HTR-8/SVneo (cell line): ENCODE measurements at places on chromosomes 1 and 21.

- DNase-seq: no peak
Measured at GRCh38 chr1:232471250-232471649, 158.7 kb downstream of the SIPA1L2 start.

DNA sequence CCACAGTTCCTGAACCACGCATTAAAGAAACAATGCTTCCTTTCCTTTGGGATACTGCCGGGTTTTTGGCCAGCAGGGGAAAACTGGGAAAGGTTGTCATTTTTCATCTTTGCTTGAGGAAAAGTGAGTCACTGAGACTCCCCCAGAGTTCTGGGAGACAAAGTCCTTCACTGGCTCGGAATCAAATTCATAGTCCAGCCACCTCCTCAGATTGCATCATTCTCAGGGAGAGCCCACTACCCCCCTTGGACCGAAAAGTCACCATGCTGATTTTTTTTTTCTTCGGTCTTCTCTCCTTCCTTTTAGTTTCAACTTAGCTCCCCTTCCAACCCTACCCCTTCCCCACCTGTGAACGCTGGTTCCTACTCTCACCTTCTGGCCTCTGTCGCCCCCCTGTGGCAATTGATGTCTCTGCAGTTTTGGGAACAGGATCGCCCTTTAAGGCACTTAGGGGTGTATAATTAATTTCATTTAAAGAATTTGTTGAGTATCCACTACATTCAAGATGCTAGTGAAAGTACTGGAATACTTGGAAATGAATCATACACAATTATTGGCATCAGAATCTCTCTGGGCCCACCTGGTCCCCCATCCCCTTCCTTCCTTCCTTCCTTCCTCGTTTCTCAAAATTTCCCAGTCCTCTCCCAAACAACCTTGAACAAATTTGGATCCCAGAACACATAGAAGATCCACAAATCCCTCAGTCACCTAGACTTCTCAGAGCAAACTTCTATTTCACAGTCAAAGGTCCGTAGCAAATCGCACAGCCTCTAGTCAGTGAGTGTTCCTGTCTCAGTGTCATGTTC is 6.9 kb downstream of the ACKR1 start:
- peak; percentile 24 for DNase-seq

DNA sequence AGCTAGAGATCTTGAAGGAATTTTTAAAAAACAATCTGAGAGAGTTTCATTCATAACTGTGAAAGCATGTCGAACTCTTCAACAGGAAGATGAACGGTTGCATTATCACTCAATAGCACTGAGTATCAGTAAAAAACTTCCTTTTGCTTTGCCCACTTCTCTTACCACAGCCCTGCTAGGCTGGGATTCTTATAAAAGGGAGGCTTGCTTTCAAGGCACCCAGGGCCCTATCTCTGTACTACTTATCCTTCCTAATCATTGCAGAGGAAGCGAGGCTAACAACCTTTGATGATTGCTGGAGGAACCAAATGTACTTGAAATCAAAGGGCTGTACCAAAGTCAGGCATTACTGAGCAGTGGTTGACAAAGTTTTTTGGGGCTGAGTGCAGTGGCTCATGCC is 71.2 kb downstream of the SNRPE start:
- DNase-seq: no peak

DNA sequence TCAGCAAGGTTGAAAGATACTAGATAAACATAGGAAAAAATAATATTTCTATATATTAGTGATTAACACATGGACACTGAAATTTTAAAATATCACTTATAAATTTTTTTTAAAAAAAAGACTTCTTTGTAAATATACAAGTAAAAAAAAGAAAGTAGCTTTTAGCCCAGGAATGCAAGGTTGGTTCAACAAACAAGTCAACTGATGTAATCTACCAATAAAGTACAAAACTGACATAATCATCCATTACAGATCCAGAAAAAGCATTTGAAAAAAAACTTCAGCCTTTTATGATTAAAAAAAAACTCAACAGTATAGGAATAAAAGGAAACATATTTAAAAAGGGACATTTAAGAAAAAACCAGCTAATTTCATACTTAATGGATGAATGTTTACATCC is 48.4 kb downstream of the TRMT1L start:
- no peak for DNase-seq

DNA sequence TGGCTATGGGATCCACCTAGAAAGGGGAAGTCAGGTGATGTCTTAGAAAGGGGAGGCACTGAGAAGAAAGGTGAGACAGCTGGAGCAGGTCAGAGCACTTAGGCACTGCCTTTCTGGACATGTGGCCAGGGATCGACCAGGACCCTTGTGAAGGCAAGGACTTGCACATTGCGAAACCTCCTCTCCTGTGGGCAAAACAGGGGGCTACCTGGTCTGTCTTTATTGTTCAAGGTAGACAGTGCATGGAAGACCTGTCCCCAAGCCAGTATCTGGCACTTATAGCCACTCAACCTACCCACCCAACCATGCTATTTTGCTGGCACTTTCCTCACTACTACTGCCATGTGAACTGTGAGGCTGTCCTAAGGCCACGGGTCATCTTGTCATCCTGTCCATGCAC is 67.2 kb downstream of the NAV1 start:
- no peak for DNase-seq

GRCh38 chr1:165949335-165950130 is 122.1 kb downstream of the UCK2 start:
- no peak for DNase-seq

GRCh38 chr1:165014753-165015152 is 341.8 kb downstream of the LMX1A start:
- DNase-seq: no peak

GRCh38 chr1:182275271-182275670 is 116.3 kb downstream of the GLUL start:
- DNase-seq: no peak

DNA sequence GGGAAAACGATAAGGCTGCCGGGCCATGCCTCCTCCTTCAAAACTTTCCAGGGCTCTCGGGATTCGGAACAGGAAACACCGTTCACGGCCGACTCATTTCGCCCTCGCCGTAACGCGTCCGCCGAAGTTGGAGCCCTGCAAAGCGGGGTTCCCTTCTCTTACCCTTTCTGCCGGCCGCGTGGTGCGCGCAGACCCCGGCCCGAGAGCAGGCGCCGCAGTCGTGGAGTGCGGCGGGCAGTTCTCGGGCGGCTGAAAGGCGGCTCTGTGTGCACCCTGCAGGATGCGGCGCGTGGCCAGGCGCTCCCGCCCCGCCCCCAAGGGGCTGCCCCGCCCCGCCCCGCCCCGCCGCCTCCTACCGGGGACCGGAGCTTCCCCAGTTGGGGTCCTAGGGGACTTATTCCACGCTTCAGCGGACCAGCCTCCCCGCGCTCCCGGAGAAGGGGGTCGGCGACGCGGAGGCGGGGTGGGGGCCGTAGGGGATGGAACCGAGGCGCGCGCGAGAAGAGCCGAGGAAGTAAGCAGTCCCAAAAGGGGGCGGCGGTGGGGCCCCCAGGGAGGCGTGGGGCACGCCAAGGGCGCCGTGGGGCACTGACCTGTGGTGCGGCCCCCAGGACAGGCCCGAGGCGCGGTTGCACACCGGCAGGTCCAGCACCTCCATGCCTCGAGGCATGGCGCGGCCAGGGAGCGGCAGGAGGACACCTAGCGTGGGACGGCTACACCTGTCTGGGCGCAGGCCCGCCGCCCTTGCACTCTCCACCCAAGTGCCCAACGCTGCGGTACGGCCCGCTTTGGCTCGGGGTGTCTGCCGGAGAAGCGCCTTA is at the start of gene MCOLN2:
TSS of gene MCOLN2 (minus strand) at position 268 of the 821 bp plus-strand sequence. CDS start at position 27, 241 bp downstream.
- peak; percentile 39 for DNase-seq
